Renal pelvis (tissue), 12 donors: ENCODE measurements at places on chromosomes 4 and X. TPM values are rescaled to one million over a fixed set of nuclear protein-coding genes. Genes with fewer than 3 reads are reported as not detected.

The SLC7A11 gene
- 2.1 TPM for polyA plus RNA-seq

The TGIF2LX gene
- polyA plus RNA-seq, result not detected

DNA sequence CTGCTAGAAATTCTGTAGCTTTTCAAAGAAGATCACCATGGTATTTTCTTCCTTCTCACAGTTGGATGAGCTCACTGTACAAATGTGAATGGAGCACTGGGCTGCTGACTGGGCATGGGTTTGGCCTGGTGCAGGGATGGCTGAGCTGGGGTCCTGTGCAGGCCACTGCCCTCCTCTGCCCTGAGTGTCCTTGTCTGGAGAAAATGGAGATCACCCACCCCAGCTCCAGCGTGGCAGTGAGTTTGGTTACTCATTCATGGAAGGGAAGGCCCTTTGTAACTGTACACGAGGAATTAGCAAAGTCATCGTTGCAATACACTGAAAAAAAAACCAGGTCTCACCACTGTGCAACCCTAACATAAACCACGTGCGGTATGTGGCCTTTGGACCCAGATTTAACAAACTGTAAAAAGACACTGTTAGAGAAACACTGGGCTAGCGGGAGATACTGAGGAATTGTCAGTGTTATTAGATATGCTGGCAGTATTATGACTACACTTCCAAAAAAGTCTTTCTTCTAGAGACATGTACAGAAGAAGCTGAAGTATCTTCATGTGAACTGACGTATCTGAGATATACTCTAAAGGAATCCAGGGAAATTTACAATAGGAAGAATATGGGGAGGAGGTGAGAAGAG, 16.1 kb upstream of the TBC1D14 start:
- DNase-seq, result peak; percentile 72

The SHISA3 gene
- polyA plus RNA-seq, result 95.6 TPM

DNA sequence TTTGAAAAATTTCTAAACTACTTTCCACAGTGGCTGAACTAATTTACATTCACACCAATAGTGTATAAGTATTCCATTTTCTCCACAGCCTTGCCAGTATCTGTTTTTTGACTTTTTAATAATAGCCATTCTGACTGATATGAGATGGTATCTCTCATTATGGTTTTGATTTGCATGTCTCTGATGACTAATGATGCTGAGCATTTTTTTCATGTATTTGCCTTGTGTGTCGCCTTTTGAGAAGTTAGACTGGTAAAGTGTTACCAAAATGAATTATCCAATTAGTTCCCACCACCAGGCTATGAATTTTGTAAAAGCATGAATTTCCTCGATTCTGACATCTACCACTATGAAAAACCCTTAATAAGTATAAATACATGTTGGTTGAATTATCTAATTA, 242.2 kb upstream of the GK2 start:
- no peak for DNase-seq

The ANXA3 gene
- polyA plus RNA-seq, result 72.0 TPM

The CT45A10 gene
- polyA plus RNA-seq, result not detected

- DNase-seq, result peak; percentile 20
Measured at GRCh38 chrX:23503835-23504539, 163.3 kb upstream of the PRDX4 start.

GRCh38 chr4:165222651-165222994, 15.3 kb downstream of the KLHL2 start:
- DNase-seq, result no peak
